AG09319 (cell line): ENCODE measurements at places on chromosomes 11 and 22.

DNA sequence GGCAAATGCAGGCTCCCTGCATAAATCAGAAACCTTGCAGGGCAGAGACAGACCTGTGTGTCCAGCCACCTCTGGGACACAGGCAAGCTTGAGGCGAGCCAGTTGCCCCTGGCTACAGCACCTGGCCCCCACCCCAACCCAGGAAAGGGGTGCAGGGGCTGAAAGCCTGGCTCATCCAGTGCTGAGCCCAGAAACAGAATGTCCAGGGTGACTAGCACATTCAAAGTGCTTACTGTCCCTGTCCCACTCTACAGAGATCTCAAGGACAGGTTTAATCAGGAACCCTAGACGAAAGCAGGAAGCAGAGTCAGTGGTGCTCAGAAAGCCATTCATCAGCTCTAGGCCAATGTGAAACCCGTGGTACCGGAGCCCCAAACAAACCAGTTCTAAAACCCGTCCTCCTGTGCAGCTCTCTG, 31.9 kb downstream of the PLEKHA7 start:
- DNase-seq = no peak

- no peak for DNase-seq
These were observed 36.2 kb downstream of the TBC1D22A start for GRCh38 chr22:46798366-46799350.

- no peak for DNase-seq
These were observed 20.3 kb upstream of the RBM4B start for GRCh38 chr11:66697988-66698387.

DNA sequence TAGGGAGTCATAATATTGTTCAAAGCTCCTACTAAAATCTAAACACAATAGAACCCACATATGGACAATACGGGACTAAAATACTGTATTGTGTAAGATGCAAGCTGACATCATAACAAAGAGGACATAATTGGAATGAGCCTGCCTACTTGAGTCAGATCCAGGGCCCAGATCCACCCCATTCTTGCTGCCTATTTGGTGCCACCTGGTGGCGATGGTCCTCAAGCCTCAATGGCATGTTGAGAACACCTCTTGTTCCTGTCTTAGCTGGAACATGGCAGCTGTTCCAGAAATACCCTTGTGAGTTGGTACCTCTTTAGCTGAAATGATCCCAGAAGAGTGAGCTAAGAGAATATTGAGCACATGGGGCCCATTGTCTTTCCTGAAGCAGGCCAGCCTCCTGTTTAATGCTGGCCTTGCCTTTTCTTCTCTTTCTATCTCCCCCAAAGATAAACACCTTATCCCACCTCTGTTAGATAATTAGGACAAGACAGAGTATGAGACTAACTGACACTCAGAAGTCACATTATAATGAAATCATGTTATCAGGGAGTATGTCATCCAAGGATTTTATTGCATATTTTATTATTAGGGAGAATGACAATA, 680.9 kb upstream of the ANO5 start:
- DNase-seq = peak; percentile 14

DNA sequence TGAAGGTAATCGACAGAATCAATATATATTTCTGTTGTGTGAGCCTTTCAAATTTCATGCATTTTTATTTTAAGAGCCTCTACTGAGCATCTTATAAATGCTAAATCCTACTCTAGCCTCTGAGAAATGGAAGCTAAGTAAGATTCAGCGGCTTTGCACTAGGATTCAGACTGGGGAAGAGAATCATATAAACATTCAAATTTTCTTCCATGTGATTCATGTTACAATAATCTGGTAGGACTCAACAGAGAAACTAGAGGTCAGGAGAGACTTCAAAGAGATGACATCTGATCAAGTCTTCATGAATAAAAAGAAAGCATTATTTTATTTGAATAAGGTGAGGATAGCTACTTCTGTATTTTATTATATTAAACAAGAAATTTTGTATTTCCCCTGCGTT, 538.9 kb downstream of the DLG2 start:
- no peak for DNase-seq

DNA sequence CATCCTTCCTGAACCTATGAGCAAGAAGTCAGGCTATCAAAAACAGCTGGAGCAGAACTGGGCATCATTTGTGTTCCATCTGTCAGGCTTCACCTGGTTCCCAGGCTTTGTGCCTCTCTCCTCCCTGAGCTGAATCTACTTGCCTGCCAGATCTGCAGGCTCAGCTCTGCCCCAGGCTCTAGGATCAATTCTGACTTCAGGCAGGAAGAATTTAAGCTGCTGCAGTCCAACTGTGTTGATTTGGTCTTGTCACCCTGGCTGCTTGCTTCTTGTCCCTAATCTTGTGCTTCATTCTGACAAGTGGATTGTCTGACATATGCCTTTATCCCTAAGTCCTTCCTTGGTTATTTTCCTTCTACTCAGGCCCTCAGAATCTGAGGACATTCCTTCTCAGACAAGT, 31.6 kb upstream of the CADM1 start:
- no peak for DNase-seq

GRCh38 chr22:25666308-25666707, 75.7 kb upstream of the MYO18B start:
- no peak for DNase-seq

- no peak for DNase-seq
These were observed 13.6 kb upstream of the CDC42EP1 start for GRCh38 chr22:37546437-37547250.

DNA sequence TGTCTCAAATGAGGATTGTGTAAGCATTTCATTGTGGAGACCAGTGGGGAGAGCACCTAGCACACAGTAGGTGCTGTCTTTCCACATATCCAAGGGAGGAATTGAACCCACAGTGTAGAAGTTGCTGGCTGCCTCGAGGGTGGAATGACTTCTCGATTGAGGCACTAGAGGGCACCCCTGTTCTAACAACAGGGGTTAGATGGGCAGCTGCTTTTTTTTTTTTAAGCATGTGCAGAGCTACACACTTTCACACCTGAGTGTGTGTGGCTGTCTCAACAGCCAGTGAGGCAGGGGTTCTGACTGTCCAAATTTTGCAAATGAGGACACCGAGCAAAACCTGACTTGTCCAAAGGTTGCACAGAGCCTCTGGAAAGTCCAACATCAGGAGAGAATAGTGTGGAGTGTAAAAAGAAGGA, 118.2 kb upstream of the CRYBB3 start:
- DNase-seq = no peak

- DNase-seq = no peak
These were observed 23.2 kb upstream of the PDGFB start for GRCh38 chr22:39267974-39268373.

- no peak for DNase-seq
These were observed 40.4 kb downstream of the SMIM38 start for GRCh38 chr11:69195824-69196782.

- DNase-seq = no peak
These were observed 12.5 kb upstream of the E2F8 start for GRCh38 chr11:19253153-19253745.

GRCh38 chr11:69525516-69526452, 44.3 kb downstream of the LINC01488 start:
- DNase-seq = no peak

DNA sequence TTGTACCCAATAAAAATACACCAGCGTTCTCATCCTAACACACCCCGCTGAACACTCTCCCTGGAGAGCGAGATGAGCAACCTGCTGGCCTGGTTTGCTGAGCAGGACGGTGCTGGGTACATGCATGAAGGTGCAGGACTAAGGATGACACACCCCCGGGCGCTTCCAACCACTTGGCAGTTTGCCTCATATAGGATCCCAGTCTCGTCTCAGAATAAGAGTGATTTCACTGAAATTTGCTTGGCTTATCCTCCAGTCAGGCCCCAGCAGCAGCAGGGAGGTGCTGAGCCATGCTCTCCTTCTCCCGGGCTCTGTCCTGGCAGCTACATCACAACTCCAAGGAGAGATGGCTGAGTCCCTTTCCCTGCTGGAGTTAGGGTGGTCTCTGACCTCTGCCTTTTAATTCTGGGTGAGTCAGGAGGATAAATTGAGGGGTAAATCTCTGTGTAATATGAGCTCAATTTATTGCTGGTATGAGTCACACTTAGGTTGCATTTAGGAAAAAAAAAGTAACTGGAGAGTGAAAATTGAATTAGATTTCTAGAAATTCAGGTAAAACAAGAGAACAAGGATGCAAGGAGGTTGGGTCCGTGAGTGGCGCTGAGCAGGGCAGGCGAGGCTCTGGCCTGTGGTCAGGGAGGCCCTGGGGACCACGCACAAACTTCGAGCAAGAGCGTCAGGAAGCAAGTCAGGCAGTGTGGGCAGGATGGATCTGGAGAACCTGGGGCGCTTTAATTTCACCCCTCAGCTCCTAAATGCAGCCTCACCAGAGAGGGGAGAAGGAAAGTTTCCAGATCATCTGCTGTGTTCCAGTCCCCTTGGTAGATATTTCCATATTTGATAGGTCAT, 974.0 kb downstream of the TBC1D22A start:
- DNase-seq = no peak

- no peak for DNase-seq
These were observed 604 bp upstream of the GANAB start for GRCh38 chr11:62646825-62647608.

DNA sequence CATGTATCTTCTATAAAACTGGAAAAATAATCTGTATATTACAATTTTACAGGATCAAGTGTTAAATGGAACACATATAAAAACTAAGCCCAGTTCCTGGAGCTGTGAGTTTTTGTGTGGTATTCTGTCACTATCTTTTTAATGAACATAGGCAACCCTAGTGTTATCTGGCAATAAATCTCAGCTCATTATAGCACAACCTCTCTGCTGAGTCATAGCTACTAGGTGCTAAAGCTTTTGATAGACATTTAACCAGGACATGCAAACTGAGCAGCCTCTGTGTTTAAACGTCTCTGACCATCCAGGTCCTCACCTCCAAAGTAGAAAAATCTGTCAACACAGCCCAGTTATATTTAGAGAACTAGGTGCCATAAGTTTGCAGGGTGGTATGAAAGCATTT, 91.0 kb upstream of the CARD18 start:
- DNase-seq = no peak

GRCh38 chr11:63998558-63999348, 12.5 kb downstream of the OTUB1 start:
- no peak for DNase-seq

- no peak for DNase-seq
These were observed 160.7 kb downstream of the SOX6 start for GRCh38 chr11:16195651-16196050.

GRCh38 chr22:48179571-48180546, 1417.4 kb downstream of the TBC1D22A start:
- DNase-seq = no peak

- DNase-seq = no peak
These were observed 67.3 kb upstream of the ANO1 start for GRCh38 chr11:70010774-70011173.

DNA sequence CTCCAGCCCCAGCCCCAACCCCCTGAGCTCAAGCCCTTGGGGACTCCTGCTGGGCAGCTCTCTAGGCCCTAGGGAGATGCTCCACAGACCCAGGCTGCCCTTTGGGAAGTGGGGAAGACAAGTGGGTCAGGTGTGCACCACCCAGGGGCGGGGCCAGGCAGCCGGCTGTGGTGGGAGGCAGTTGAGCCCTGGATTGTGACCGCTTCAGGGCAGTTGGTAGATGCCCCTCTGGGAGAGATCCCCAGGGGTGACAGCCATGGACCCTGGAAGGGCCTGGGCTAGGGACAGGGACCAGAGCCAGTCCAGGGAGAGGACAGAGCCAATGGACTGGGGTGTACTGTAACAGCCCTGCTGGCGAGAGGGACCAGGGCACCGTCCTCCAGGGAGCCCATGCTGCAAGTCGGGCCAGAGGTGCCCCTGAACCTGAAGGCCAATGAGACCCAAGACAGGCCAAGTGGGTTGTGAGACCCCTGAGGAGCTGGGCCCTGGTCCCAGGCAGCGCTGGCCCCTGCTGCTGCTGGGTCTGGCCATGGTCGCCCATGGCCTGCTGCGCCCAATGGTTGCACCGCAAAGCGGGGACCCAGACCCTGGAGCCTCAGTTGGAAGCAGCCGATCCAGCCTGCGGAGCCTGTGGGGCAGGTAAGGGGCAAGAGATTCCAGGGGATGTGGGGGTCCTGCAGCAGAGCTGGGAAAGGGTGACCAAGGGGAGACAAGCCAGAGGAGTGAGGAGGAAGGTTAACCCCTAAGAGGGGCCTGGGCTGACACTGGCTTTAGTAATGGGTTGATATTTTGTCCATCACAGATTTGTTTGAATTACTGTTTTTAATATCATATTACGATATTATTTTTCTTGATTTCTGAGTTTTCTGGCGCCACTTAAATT, at the start of gene IGLL5:
Gene IGLL5, plus strand, starts transcription at position 196 of the 883 bp plus-strand sequence. Its CDS starts 238 bp downstream, at position 434.
- no peak for DNase-seq

GRCh38 chr11:66219846-66220565, 48.4 kb upstream of the RAB1B start:
- no peak for DNase-seq

- no peak for DNase-seq
These were observed 15.1 kb downstream of the APOL1 start for GRCh38 chr22:36267896-36268485.

DNA sequence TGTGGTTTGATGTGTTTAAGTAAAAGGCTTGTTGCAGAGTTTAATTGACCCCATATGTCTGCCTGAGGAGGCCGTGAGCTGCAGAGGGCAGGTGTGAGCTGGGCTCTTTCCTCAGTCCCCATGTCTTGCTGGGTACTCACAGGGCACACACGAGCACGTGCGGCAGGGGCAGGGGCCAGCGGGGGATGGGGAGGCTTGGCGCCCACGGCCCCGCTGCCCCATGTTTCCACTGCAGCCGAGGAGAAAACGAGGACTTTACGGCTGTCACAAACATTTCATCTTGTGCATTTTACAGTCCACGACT, 24.7 kb upstream of the CCDC188 start:
- peak; percentile 30 for DNase-seq

- DNase-seq = no peak
These were observed 2.7 kb downstream of the NAV2 start for GRCh38 chr11:19715373-19715772.
